CD8-positive, alpha-beta memory T cell (primary cell): ENCODE measurements at places on chromosomes 1 and 21. TPM values are rescaled to one million over a fixed set of nuclear protein-coding genes. Genes with fewer than 3 reads are reported as not detected.

DNA sequence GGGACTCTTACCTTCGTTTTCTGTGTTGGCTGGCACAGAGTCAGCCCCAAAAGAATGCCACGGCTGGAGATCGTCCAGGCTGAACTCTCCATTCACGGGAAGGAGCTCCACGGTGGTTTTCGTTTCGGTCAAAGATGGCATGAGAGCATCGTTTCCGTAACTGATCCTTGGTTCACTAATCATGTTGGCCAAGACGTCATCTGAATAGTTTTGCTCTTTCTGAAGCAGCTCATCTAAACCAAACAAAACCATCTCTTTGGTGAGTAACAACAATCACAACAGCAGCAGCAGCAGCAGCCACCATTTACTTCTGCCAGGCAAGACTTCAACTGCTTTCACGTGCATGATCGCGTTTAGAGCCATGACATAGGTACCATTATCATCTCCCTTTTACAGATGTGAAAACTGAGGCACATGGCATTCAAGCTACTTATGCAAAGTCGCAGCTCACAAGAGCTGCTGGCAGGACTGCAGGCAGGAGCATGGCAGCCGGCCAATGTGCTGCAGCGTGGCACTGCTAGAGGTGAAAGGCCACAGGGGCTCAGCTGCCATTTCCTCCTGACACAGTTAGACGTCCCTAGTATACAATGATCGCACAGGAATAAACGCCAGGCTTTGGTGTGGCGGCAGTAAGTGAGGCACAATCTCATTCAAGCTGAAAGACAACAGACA lies 177.1 kb downstream of the GABPA start:
- no peak for DNase-seq

- DNase-seq, result no peak
Observed at GRCh38 chr1:204337583-204337982, 22.1 kb downstream of the PLEKHA6 start.

DNA sequence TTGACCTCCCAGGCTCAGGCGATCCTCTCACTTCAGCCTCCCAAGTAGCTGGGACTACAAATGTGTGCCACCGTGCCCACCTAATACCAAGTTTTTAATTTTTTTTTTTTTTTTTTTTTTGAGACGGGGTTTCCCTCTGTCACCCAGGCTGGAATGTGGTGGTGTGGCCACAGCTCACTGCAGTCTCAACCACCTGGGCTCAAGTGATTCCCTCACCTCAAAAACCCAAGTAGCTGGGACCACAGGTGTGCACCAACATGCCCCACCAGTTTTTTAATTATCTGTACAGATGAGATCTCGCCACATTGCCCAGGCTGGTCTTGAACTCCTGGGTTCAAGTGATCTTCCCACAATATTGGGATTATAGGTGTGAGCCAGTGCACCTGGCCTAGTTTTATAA lies 22.7 kb downstream of the PTP4A2 start:
- DNase-seq, result no peak

- DNase-seq, result no peak
Observed at GRCh38 chr1:53320646-53321045, 7.2 kb downstream of the LRP8 start.

DNA sequence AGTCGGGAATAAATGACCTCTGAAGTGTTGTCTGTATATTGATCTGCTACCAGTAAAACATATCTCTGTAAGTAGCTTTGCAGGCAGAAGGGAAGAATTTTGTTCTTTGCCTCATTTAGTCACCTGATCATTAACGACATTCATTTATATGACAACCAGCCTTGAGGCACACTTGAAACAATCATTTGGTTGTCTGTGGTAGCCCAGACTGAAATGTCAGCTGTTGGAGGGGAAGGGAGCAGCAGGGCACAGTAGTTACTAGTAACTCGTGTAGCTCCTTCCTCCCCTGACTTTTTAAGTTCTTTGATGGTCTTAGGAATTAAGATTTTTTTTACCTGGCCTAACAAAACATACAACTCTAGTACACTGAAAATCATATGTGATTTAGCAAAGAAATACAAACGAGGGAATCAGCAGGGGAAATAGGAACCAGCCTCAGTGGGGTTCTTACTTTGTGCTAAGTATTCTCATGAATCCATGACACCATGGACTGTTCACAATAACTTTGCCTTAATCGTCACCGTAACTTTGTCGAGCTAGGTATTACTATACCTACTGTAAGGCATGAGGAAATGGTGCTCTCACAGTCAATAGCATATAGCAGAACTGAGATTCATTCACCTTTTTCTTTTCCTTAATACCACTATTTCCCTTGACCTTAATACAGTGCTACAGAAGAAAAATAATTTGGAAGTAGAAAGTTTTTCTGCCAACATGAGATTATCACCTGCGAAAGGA lies 6.4 kb downstream of the IL12RB2 start:
- DNase-seq, result no peak

- no peak for DNase-seq
Observed at GRCh38 chr1:184285401-184286087, 101.3 kb upstream of the C1orf21 start.

DNA sequence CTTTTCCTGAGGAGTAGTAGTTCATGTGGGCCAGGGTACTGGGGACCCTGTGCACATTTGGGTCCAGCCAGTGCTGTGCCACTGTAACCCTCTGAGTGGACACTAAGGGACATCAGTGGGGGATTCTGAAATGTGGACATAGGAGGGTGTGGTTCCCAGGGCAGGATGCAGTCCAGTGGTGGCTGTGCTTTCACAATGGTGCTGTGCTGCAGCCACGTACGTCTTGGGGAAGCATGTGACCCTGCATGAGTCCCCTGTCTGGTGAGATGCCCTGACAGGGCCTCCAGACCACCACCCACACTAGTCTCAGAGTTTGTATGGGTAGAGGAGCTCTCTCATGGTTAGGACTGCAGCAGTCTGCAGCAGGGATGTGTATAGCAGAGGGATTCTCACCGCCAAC lies 37.8 kb upstream of the WNT2B start:
- DNase-seq, result no peak

DNA sequence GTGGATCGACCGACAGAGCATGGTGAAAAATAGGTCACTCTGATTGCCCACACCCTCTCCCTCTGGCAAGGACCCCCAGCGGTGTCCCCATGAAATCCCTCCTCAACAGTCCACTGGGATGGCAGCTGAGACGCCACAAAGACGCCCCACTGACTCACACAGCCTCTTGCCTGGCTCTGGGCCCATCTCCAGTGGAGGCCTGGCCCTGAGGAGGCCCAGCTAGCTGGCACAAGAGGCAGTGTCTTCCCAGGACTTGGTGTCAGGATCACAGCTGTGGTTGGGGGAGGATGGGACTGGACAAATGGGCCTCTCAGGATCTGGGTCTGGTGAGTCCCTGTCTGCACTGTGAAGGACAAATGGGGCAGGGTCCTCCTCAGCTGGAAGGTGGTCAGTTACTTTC lies 4.6 kb downstream of the ALX3 start:
- no peak for DNase-seq

DNA sequence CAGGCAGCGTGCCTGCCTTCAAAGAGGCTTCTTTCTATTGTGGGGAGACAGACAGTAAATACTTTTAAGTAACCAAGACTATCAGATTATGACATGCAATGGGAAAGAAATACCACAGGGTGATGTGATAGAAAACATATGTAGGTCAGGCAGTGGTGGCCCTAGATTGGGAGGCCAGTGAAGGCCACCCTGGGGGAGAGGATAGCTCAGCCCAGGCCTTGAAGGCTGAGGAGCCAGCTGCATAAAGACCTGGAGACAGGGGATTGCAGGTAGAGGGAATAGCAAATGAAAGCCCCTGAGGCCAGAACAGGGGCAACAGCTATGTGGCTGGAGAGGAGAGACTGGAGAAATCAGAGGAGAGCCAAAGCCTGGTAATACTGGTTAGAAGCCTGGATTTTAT lies 4.0 kb downstream of the SOX13 start:
- no peak for DNase-seq

DNA sequence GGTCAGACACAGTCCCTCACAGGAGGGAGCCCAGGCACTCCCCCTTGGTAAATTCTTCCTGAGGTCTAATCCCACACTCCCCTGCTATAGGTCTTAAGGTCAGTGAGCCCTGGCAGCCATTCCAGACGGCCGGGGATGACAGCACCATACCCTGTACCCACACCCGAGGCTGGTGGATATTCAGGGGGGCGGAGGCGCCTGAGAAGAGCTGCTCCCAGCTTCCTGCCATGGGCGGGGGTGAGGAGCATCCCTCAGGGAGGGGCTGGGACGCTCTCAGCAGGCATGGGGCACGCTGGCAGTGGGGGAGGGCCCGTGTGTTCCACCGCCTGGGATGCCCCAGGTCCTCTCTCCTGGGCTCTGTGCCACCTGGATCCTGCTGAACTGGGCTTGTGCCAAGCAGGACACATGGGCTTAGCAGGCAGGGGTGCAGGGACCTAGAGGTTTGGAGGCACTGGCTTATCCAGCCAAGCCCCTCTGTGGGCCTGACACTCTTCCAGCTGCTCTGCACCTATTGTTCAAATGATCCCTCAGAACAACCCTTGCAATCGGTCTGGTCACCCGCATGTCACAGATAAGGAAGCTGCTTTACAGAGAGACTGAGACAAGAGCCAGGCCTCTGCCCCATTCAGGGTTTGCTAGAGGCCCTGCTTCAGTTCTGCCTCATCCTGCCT lies 5.7 kb upstream of the ADGRB2 start:
- no peak for DNase-seq

SCAF4 gene
- 55.4 TPM for total RNA-seq

ZBTB21 gene
- total RNA-seq, result 43.6 TPM
